ENCODE measurements at places on chromosomes 11 and 22.

GRCh38 chr22:47547239-47547661 is 784.8 kb downstream of the TBC1D22A start:
- no peak for DNase-seq

DNA sequence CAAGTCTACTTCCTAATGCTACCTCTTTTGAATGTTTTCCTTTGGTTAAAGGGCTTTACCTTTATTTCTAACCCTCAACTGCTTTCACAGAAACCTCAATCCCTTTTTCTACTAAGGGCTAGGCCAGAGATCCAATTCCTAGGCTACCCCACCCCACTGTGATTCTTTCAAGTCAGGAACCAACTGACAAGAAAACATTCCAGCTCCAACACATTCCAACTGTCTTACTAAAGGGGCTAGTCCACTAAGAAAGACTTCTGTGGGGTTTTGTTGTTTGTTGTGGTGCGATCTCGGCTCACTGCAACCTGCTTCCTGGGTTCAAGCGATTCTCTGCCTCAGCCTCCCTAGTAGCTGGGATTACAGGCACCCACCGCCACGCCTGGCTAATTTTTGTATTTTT is 151.3 kb downstream of the APOL5 start:
- no peak for DNase-seq

GRCh38 chr11:31106968-31107576 is 262.5 kb downstream of the DCDC1 start:
- no peak for DNase-seq

DNA sequence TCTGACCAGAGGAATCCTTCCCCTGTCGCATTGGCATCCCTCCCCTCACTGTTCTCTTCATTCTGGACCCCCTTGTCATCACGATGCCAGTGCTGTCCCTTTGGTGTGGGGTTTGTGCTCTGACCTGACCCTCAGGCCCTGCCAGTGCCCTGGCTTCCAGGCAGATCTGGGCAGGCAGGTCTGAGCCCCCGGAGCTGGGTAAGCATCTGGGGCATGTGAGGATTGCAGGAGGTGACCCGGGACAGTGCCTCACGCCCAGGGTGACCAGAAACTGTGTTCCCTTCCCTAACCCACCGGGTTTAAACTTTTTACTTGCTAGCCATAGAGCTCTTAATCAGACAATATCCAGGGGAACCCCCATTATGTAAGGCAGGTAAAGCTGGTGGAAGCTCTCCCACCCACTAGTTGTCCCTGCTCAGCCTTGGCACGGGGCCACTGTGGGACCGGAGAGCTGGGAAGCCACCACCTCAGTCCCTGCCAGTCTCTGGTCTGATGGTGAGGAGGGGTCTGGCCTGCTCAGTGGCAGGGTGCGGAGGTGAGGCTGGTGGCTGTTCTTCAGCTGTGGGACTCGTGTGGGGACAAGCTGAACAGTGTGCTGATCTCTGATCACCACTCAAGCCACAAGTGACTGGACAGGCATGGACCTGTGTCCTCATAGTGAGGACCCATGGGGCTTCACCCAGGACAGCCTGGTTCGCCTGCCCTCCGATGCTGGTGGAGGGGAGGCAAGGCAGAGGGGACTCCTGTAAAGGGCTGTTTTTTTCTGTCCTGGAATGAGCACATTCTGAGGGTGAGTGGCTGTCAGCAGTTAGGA is 38.0 kb downstream of the BCR start:
- DNase-seq, result no peak

DNA sequence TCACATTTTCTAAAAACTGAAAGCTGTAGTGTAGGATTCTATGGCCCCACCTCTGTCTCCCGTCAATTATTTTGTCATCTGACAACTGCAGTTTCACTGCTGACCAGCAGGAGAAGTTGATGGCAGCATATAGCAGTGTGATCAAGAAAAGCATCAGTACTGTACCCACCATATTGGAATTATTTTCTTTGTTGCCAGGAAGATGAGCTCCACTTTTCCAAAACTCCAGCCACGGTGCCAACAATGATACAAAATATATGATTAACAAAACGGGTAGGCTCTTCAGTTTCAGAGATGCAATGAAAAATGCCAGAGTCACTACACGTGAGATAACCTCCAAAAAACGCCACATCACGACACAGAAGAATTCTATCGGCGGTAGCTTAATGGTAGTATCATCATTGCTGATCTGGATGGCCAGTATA is 41.3 kb downstream of the XKR3 start:
- no peak for DNase-seq

GRCh38 chr11:80626721-80627120 is 1185.9 kb upstream of the TENM4 start:
- no peak for DNase-seq

All from AG09309 (cell line).